ENCODE measurements at places on chromosomes 7 and 10. TPM values are rescaled to one million over a fixed set of nuclear protein-coding genes. Genes with fewer than 3 reads are reported as not detected.

DNA sequence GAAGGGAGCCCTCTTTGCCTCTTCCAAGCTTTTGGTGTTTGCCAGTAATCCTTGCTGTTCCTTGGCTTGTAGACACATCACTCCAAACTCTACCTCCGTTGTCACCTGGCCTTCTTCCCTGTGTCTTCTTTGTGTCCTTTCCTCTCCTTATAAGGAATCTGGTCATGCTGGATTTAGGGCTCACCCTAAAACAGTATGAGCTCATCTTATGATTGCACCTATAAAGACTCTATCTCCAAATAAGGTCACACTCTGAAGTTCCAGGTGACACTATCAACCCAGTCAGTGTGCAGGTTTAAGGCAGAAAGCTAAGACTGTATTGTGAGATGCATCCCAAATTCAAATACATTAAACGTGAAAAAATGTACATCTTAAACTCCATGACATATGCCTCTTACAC is 49.0 kb upstream of the ZRANB1 start:
- DNase-seq: no peak

DNA sequence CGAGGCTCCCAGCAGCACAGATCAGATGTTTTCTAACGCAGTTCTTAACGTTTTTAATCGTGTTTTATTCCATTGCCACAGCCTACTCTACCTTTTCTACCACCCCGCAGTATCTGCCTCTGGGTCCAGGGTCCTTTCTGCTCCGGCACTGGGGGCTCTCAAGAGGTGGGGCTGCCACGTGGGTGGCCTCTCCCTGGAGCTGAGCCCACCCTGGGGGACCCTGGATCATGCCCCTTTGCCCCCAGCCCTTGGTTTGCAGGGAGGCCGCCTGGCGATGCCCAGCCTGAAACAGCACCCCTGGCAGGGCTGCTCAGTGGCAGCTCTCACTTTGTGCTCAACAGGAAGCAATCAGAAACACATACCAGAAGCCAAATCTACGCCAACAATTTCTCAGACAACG is 25.3 kb downstream of the PDIA4 start:
- no peak for DNase-seq

RNF32 gene
- total RNA-seq: 2.7 TPM

SYT15B gene
- 39.0 TPM for total RNA-seq
